Nephron progenitor cell (in vitro differentiated cells): ENCODE measurements at places on chromosomes 3 and 15.

DNA sequence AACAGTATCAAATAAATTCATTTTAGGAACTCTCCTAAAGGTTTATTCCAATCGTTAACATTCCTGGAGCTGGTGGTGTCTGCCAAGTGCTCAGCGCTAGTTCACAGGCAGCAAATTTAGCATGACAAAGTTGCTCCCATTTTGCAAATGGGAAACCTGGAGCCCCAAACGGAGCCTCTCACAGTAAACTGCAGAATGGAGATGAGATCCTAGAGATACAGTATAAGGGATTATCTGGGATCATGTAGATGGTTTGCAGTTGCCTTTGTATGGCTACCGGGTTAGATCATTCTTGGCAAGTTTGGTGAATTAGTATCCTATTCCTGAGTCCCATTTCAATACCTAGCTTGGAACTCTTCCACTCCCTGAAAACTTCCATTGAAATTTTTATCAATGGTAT lies 173.7 kb downstream of the CDIN1 start:
- no peak for DNase-seq

- no peak for DNase-seq
These were observed 6.1 kb downstream of the ISLR2 start for GRCh38 chr15:74136540-74136813.

DNA sequence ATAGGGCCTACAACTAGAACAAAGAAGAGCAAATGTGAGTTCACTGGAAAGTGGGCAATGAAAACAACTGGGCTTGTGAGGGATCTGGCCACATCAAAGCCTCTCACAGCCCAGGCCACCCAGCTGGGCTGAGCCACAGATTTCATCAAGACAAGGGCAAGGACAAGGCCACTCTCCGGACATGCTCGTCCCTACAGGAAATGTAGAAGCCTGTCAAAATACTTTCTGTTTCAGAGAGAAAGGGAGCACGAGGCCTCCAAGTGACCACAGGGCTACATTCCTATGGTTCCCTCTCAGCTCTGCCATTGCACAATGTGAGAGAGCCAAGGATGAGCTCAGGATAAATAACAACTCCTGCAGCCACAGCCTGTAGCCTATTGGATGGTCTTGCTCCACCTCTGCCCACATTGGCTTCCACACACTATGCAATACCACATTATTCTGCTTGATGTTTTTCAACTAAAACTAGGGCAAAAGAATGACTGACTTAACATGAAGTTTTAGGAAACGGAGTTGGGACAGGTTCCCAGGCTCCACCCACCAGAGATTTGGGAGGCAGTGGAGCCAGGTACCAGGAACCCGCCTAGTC lies 12.1 kb downstream of the TBC1D2B start:
- no peak for DNase-seq

DNA sequence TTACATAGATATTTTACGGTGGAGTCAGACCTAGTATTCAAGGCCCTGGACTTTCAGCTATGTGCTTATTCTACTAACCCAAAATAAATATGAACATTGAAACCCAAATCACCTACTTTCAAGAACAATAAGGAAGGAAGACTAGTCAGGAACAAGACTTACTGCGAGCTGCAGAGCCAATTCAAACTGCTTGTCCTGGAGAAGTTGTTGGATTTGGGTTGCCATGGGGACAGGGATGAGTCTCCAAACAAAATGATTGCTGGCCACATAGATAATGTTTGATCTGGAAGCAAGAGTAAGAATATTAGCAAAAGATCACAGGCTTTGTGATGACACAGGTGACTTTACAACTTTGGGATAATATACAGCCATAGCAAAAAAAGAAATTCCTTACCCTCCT lies 21.6 kb upstream of the PLA2G4F start:
- DNase-seq: no peak

DNA sequence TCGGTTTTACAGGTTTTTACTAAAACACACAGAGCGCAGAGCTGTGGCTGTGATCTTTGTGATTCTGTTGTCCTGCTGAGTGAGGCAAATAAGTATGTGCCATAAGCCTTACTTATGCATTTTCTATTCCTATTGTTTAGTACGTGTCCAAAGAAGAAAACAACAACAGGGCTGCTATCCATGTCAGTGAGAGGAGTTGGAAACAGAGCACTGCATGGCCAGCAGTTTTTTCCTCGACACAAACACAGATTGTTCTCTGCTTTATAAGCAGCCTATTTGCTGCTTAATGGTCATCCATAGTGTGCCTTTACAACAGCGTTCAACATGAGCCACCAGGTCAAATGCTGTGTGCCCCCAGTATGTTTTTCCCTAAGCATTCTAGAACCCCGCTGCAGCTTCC lies 79.8 kb downstream of the SHQ1 start:
- DNase-seq: no peak

- DNase-seq: peak; percentile 49
These were observed 106.6 kb upstream of the TMC3 start for GRCh38 chr15:81480645-81481053.

DNA sequence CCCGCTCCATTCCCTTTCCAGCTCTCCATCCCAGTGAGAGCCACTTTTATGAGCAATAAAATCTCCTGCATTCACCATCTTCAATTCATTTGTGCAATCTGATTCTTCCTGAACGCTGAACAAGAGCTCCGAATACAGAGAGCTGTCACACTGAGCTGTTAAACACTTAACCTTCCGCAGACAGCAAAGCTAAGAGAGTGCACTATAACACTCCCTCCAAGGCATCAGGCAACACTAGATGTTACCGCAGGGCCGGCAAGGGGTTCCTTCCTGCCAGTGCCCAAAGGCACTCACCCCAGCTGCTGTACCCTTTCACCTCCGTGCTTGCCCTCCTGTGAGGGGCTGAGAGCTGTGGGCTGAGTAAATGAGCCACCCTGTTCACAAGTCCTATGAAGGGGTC lies 85.6 kb downstream of the BCHE start:
- no peak for DNase-seq

DNA sequence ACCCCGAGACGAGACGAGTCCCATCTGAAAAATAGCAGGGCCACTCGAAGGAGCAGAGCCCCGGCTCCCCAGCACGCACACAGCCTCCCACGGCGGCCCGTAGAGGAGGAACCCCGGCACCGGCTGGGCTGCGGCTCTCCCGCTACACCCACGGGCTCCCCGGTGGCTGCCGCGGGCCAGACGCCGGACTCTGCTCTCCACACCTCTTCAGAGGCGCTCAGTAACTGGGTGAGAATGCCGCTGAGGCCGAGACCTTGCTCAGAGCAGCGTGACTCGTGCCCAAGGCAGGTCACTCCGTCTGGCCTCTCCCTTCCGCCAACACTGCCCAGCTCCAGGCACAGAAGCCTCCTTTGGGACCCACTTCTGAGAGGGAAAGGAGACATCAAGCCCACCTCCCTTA lies 34.4 kb downstream of the TNK2 start:
- DNase-seq: peak; percentile 34

- no peak for DNase-seq
These were observed 93.5 kb upstream of the SOX2 start for GRCh38 chr3:181618260-181618659.

GRCh38 chr3:66208189-66208588 lies 12.6 kb upstream of the SLC25A26 start:
- DNase-seq: no peak

DNA sequence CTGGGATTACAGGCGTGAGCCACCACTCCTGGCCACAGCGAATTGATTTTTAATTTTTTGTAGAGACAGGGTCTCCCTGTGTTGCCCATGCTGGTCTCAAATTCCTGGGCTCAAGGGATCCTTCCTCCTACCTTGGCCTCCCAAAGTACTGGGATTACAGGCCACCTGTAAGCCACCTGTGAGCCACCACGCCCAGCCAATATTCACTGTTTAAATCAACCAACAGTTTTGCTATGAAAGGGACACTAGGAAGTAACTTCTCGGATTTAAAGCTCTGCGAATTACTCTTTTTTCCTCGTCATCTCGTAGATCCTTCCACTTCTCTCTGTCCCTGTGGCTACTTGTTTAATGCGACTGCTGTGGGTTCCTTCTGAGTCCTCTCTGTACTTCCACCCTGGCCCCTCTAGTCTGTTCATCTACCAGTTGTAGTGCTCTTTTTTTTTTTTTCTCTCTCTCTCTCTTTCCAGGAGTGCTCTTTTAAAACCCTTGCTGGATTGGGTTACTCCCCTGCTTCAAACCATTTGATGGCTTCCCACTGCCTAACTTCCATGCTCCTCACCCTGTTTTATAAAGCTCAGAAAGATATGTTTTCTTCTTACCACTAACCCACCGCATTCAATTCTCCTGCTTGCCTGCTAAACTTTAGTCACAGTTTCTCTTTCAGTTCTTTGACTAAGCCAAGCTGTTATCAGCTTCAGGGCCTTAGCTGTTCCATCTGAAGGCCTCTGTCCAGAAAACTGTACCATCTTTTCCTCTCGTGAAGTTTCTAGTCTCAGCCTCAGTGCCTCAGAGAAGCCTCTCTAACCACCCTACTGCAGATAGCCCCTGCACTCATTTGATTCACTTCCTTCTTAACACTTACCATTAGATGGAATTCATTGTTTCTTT lies 12.4 kb downstream of the RTF1 start:
- no peak for DNase-seq

GRCh38 chr15:101441696-101442095 lies 47.8 kb downstream of the PCSK6 start:
- DNase-seq: no peak

DNA sequence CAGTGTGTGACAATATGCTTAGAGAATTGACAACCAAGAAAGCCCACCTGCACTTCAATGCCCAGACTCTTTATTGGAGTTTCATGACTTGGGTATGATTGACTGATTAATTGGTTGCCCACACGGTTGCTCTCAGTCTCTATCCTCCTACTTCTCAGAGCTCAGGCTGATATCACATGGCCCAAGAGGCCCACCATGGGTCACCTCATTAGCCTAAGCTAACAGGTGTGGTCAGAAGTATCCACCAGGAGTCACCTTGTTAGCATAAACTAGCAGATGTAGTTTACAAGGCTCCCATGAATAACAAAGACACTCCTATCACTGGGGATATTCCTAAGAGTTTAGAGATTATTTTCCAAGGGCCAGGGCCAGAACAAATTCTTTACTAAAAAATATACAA lies 120.2 kb upstream of the MBNL1 start:
- DNase-seq: no peak

- no peak for DNase-seq
These were observed 15.1 kb downstream of the MYO5C start for GRCh38 chr15:52280326-52281084.

DNA sequence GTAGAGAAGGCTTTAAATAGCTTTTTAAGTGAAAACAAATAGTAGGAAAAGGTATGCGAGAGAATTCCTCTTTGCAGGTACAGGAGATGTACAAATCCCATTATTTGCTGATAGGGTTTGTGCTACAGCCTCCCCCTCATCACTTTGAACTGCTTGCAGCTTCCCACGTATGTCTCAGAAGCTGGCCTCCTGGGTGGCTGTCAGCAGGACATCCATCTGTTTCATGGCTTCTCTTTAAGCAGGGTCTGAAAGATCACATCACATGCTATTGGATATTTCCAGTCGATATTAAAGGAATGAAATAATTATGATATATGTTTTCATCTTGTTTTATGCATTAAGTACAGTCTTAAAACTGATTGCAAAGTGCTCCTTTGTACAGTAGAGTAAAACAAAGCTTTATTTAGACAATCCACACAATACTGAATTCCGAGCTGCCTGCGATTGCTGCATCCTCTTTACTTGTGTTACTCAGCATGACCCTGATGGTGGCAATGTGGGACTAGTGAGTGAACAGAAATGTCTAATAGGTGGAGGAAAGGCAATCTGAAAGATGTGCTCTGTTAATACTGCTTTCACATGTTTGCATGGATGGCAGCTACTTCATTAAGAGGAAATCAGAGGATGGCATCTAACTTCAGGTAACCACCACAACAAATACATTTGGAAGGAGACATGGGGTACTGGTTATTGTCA lies 930.6 kb upstream of the SEMA6D start:
- peak; percentile 12 for DNase-seq

DNA sequence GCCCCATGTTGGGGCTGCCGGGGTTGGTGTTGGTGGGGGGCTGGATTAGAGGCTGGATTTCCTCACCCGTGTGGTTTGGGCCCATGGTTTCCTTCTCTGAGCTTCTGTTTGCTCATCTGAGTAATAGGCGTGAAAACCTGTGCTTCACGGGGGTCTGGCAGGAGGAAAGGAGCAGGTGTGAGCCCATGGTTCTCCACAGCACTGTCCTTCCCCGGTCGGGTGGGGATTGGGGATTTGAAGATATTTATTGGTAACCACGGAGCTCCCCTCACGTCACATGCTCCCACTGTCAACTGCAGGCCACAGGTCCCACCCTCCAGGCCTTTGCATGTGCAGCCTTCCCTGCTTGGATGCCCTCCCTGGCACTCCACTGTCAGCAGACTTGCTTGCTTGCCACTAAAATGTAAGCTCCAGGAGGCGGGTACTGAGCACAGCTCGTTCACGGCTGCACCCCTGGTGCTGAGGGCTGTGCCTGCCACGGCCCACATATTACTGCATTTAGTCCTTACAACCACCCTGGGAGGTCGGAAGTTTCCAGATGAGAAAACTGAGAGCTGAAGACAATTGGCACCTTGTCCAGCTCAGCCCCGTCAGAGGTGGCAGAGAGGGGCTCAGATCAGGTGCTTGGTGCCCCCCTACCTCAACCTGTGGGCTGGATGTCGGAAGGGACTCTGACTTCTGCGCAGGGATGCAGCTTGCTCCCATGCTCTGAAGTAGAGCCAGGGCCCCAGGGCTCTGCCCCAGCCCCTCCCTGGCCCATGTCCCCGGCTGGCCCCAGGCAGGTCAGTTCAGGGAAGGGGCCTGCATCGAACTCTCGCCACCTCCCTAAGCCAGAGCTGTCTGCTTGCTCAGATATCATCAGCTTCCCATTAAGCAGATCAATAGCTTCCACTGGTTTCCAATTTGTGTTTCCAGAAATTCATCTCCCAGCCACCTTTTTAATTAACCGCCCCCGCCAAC lies 29.4 kb upstream of the IQSEC1 start:
- DNase-seq: no peak
